EH (cell line): ENCODE measurements at places on chromosomes 16 and 17.
A peak's percentile ranks its signal among the peaks of the same experiment; 100 is the strongest.

GRCh38 chr16:24540602-24541210 lies 1.3 kb downstream of the RBBP6 start:
- peak; percentile 47 for DNase-seq

GRCh38 chr16:13997526-13997925 lies 73.6 kb upstream of the MRTFB start:
- no peak for DNase-seq

GRCh38 chr16:57507136-57508034 lies 21.1 kb upstream of the DOK4 start:
- DNase-seq: no peak

- no peak for DNase-seq
These were observed 27.4 kb upstream of the ZNF423 start for GRCh38 chr16:49883076-49884014.

DNA sequence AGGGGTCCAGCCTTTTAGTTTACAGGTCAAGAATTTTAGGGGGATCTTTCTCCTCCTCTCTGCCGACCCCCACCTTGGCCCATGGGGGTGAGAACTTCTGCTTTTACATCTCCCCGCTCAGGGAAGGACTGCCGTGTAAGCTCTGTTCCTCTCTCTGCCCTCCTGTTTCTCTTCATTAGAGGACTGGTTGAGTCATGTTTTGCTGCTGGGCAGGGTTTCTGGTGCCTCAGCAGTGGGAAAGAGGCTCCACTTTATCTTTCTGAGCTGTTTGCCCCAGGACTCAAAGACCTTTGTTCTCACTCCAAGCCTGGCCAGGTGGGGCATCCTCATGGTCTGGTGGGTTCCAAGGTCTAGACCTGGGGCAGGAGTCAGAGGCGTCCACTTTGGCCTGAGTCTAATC lies 93.0 kb downstream of the UTP18 start:
- DNase-seq: no peak

DNA sequence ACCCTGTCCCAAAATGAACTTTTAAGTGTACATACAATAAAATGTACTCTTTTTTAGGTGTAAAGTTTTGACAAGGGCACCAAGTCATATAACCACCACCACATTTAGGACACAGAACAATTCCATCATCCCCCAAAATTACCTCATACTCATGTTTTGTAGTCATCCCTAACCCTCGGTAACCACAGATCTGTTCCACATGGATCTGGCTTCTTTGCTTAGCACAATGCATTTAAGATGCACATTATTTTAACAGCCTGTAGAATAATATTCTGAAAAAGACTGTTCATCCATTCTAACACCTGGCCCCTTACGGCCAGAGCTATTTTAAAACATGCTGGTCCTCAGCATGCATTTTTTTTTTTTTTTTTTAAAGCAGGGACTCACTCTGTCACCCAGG lies 25.2 kb upstream of the CFAP20 start:
- DNase-seq: no peak

GRCh38 chr17:48612456-48612853 lies 1.6 kb upstream of the HOXB7 start:
- DNase-seq: no peak

- no peak for DNase-seq
These were observed 25.8 kb downstream of the TTYH2 start for GRCh38 chr17:74239172-74239571.

- DNase-seq: no peak
These were observed 14.0 kb downstream of the NUPR1 start for GRCh38 chr16:28524681-28525171.
